ENCODE measurements at places on chromosomes 13 and 19.

DNA sequence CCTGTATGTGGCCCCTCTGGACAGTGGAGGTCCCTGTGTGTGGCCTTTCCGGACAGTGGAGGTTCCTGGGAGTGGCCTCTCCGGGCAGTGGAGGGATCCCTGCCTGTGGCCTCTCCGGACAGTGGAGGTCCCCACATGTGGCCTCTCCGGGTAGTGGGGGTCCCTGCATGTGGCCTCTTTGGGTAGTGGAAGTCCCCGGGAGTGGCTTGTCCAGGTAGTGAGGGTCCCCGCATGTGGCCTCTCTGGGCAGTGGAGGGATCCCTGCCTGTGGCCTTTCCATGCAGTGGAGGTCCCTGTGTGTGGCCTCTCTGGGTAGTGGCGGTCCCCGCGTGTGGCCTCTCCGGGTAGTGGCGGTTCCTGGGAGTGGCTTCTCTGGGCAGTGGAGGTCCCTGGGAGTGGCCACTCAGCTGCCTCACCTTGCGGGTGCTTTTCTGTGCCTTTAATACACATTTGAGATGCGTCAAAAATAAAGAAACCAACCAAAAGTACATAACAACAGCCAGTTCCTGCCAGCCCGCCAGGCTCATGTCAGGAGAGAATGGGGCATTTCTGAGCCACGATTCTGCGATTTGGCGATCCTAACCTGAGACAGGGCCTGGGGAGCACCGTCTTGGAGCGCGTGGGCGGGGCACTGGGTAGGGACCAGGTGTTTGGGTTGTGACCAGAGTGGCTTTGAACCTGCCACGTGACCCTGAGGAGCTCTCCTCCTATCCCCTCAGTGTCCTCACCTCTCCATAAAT is 194.7 kb downstream of the ZNF536 start:
- DNase-seq: no peak

DNA sequence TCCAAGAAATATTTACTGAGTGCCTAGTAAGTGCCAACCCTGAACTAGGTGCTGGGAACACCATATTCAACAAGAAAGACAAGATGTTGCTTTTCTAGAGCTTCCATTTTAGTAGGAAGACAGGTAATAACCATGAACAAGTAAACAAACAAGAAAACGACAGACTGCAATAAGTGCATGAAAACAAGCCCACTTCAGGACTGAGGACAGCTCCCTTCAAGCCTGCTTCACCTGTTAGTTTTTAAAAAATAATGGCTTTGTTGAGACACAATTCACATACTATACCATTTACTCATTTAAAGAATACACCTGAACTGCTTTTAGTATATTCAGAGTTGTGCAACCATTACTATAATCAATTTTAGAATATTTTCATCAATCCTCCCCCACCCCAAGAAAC is 30.4 kb downstream of the CYP4F22 start:
- DNase-seq: no peak

DNA sequence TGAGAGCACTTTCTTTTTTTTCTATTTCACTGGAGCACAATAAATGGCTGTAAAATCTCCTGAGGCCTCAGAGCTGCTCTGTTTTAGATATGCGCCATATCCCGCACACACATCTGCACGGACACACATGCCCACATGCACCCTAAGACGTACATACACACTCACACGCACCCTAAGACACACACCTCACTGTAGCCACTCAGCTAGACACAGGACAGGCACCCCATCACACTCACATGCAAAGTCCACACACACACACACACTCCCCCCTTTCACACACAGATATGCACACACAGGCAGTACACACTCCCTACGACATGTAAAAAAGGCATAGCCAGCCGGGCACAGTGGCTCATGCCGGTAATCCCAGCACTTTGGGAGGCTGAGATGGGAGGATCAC is 8.8 kb downstream of the ELOF1 start:
- DNase-seq: no peak

DNA sequence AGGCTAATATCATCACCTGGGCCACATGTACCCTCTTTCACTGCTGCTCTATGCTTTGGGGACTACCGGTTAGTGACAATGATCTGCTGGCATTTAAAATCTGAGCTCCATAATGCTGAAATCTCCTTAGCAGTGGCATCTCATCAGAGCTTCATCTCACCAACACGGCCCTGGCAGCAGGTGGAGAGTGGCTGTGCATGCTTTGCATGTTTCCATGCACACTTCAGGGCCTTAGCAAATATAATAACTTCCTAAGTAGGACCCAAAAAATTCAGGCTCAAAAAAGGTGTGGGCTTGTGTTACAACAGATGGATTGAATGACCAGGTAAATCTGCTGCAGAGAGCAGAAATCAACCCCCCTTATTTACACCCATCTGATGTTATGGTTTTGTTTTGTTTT is 55.2 kb downstream of the ALOX5AP start:
- DNase-seq: no peak

DNA sequence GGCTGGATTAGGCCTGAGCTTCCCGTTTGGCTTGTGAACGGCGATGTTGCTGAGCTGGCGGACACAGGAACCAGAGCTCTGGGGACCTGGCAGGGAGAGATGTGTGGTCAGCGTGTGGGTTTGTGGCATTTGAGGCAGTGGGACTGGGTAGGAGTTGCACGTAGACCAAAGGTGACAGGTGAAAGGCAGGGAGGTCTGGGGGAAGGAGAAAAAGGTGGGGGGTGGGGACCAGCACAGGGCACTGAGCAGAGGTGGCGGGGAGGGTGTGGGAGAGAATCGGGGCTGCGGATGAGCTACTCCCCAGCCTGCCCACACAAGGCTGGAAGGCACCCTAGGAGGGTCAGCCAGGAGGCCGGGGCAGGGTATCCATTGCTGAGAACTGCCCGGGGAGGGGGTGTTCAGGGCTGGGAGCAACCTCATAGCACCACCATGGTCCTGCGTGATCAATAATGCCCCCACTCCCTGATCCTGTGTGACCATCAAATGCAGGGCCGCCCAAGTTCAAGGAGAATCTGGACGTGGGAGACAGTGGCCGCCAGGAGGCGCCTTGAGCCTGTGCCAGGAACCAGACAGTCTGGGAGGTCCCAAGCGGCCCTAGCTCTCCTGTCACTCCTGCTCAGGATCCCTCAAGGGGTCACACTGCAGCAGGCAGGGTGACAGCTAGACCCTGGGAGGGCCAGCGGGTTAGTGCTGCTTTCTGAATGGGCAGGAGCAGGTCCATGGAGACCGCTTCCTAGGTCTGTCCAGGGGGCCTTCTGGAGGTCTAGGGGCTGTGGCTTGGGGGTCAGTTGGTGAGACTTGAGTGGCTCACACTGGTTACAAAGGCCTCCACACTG is 12.8 kb upstream of the SELENOW start:
- DNase-seq: peak; percentile 55

DNA sequence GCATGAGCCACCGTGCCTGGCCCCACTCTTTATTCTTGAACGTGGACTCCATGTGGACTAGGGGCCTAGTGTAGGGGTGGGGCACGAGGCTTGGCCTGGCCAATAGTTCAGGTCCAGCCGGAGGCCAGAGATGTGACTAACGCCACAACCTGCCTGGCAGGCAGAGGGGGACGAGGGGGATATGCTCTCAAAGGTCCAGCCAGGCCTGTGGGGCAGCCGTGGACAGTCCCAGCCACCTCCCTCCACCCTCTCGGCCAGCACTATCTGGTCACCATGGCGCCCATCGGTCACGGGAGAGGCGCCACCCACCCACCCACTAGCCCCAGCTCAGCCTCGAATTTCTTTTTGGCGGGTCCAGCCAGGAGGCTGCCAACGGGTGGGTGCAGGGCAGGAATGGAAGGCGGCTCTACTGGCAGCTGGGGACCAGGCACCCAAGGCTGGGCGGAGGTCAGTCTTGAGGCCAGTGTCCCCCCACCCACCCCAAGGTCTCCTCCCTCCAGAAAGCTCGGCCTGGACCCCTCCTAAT is 2.2 kb upstream of the CERS1 start:
- DNase-seq: no peak

GRCh38 chr13:64248371-64249065 is 2832.9 kb upstream of the PCDH20 start:
- DNase-seq: no peak

DNA sequence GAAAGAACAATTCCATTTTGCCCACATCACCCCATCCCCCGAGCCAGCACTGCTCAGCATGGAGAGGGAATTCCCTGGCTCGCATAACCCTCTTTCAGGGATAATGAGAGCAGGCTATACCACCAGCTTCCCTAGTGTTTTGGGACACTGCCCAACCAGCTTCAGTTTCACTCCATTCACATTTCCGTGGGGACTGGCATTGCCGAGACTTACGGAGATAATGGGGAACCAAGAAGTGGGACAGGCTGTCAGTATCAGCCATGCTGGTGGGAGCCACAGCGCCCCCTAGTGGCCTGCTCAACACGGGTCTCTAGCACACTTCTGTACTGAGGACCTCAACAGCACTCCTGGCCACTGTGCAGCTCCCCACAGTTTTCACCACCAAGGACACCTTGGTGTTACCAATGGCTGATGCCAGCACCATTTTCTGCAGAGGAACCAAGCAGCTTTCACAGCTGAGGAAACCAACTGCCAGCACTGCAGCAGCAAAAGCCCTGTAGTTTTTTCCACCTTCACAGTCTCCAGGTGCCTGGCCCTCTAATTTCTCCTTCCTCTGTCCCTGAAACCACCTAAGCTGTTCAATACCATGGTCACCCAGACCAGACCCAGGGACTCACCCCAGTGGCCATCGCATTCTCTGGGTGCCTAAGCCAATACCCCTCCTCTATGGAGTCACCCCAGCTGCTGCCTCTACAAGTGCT is 23.7 kb downstream of the SLC6A16 start:
- DNase-seq: peak; percentile 88

GRCh38 chr13:52862358-52863206 is 14.1 kb upstream of the PCDH8 start:
- peak; percentile 27 for DNase-seq

GRCh38 chr13:57030671-57031070 is 110.0 kb upstream of the PRR20A start:
- DNase-seq: no peak

- peak; percentile 49 for DNase-seq
Observed at GRCh38 chr19:53927739-53928138, 18.7 kb downstream of the CACNG7 start.

Data from activated CD4-positive, alpha-beta memory T cell treated with anti-CD3 and anti-CD28 coated beads for 36 hours (primary cell).